Stimulated activated CD4-positive, alpha-beta T cell treated with anti-CD3 and anti-CD28 coated beads, Interleukin-4, amount 100 ng/mL, for 4 hours (primary cell): ENCODE measurements at places on chromosomes 1 and 21.

DNA sequence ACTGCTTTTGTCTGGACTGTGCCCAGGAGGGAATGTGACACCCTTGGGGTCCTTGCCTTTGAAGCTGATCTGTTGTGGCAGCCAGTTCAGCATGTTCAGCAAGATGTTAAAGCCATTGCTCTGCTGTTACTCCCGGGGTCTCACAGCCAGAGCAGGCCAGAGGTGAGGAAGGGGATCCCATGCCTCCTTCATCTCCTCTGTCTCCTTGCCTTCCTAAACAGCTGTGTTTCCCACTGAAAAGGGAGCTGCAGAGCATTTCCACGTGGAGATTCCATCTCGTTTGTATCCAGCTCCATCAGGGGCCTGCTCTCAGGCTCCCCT, 135.8 kb upstream of the COL6A1 start:
- DNase-seq = no peak

GRCh38 chr1:202579806-202580205, 130.4 kb downstream of the SYT2 start:
- no peak for DNase-seq

DNA sequence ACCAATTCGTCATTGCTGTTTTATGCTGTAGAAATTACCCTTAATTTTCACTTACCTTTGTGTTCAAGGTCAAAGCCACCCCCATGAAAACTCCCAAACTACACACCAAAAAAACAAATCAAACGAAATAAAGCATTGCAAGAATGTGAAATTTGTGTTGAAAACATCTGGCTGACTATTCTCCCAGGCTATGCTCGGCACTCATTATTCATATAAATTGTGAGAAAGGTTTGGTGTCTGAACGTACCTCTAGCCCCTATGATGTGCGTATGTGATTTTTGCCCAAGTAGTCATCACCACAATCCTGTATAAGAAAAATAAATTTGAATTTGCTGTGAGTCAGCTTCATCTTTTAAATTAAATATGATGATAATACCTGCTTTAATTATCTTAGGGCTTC, 34.9 kb downstream of the ADAMTS1 start:
- no peak for DNase-seq

- no peak for DNase-seq
Observed at GRCh38 chr1:10484521-10484920, 9.8 kb downstream of the PEX14 start.

DNA sequence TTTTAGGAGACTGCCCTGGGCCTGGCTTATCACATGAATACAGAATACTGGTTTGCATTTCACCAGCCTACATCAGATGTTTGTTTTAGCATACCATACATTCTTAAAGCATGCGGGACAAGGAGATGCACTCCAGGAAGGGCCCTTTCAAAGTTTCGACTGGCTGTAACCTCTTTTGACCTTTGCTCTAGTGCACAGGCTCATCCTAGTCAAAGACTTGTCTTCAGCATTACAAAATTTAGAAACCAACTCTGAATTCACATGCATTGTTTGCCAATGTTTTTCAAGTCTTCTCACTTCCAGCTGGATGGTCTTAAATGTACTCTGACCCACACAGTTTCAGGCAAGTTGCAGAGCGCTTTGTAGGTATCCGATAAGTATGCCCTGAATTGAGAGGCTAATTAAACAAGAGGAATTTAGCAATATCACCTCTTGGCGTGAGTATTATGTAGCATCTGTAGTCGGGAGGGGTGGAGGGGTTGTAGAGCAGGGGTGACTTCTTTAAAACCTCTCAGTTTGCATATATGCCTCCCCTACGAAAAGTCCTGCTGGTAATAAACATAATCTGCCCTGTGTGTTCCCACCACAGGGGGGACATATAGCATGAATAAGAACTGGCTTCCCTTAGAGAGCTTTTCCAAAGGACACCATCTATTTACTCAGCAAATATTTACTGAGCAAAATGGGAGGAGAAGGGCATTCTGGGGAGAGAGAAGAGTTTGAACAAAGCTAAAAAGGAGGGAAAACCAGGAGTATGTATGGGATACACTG, 24.4 kb upstream of the AHCYL1 start:
- DNase-seq = no peak

DNA sequence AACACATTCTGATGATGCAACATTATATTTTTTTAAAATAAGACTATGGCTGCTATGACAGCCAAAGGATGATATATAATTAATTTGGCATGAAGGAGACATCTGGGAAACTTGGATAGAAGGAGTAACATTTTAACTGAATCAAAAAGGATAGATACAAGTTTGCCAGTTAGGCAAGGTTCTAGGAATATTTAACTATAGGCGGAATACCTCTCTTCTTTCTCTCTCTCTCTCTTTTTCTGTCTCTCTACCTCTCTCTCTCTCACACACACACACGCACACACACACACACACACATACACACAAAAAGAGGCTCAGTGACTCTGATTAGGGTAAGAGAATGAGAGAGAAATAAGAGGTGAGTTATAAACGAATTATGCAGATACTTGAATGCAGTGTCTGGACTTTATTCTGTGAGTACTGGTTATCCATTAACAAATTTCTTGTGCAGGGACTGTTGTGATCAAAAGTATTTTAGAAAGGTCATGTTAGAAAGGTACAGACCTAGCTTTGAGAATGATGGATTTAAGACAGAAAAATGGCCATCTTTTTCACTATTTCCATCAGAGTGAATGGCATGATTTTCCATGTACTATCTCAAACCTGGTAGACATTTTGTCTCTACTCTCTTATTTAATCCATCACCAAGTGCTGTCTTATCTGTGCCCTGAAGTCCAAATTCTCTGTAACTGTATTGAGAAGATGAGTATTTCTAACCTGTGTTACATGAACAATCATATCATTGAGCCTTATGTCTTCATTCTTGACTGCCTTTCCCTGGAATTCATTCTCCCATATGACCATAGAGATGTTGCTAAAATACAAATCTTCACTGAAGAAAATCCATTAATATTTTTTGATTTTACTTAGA, 1106.9 kb upstream of the ADGRL4 start:
- DNase-seq = no peak

DNA sequence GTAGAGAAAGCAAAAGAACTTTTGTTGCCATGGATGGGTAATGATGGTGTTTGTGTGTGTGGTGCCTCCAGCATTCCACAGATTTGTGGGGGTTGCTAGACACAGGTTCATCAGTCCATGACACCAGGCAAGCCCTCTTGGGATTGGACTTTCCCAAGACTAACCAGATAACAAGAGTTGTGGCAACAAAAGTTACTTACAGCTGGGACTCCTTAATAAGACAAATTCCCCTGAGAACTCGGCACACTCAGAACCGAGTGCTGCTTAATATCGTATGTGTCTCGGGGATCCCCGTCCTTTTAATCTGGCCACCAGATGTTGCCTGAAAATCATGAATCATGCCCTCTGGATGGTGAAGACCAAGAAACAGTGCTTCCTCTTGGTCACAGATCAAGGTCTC, 193.3 kb downstream of the AJAP1 start:
- no peak for DNase-seq

DNA sequence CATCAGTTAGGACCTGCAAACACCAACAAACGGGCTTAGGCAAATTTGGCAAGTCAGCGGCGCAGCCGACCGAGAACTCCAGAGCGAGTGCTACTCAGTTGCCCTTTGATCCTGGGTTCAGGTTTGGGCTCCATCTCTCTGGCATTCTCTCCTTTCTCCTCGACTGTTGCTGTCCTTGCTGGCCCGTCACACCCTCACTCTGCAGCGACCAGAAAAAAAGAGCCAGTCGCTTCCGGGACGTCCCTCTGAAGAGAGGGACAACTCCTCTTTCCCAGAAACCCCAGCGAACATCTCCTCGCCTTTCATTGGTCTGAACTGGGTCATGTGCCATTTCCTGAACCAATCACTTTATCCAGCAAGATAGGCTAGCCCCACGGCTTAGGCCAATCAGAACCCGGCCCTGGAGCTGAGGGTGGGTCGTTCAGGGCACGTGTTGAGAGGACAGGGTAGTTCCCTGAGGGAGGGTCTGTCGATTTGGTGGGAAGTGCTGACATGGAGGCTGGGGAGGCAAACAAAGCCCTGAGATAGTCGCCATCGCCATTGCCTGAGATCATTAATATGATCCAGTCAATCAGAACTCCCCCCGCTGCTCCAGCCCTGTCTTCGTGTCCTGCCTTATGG, 113.7 kb downstream of the PTPRU start:
- DNase-seq = no peak

- no peak for DNase-seq
Observed at GRCh38 chr1:182410620-182411273, 10.3 kb upstream of the TEDDM1 start.

- DNase-seq = no peak
Observed at GRCh38 chr1:196510451-196510850, 97.8 kb downstream of the KCNT2 start.

- DNase-seq = no peak
Observed at GRCh38 chr1:50562106-50562505, 138.9 kb upstream of the DMRTA2 start.

DNA sequence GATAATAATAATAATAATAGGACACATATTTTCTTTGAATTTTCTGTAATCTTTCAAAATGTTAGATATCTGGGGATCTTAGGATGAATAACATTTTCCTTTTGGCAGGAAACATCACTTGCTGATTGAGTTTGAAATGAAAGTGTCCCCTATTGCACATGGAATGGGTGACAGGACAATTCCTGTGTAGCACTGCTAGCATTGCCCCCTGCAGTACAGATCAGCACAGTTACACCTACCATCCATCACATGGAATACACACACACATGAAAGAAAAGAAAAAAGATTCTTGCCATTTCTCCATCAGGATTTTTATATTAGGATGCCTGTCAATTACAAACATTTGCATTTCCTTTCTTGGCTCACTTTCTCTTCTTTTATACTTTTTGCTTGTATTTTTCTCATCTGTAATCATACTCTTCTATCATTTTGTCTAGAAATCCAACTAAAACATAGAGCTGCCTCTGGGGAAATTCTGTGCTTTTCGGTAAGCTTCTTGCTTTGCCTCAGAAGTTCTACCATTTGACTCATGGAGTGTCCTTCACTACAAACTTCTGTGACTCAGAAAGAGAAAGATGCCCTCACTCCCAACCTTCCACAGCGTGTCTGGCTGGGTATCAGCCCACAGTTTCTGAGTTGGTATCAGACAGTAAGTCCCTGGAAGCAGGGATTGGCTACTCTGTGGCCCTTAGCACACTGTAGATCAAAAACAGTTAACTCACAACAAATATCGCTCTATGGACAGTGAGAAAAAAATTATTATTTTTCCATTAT, 641.2 kb downstream of the PTPRC start:
- no peak for DNase-seq

DNA sequence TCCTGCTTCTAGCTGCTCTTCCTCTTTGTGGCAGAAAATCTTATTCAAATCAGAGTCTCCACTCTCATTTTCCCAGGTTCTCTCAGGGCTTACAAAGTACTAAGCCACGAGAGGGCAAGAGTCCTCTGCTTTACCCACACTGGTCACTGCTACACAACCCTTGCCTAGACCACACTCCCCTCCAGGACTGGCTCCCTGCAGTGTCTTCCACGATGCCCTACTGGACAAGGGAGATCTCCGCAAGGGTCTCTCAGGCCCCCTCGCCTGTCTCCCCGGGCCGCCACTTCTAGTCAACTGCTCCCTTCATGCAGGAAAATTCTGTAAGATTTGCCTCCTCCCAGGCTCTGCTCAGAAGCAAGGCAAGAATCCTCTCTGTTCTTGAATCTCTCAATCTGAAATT, 319.6 kb downstream of the RRAGC start:
- no peak for DNase-seq

DNA sequence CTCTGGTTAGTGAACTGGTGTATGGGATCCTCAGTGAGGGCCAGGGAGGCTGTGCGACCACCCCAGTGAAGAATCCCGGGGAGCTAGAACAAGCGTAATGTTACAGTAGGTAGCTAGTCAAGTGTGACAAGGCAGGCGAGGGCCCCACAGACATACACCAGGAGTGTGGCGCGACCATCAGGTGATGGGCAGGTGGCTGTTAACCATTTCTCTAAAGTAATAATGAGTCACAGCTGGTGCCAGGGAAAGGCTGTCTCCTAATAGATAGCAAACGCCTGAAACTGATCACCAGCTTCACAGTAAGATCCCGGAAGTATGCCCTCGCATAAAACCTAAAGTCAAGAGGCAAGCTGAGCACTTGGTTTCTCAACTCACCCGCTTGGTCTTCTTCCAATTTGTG, 40.5 kb upstream of the TARBP1 start:
- no peak for DNase-seq

DNA sequence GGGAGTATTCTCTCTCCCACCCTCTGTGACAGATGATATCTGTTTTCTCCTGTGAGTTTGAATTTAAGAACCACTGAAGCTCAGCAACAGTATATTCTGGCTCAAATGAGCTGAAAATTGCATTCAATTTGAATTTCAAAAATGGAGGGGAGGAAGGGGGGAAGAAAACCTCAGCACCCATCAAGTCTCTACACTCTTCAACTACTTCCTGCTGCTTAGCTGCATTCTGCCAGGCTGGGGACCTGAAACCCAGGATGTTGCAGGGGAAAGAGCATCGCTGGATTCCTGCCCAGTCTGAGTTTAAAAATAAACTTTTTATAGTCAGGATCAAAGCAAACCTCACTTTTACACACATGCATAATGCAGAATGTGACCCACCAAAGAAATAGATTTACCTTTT, 214.3 kb upstream of the ESRRG start:
- no peak for DNase-seq

DNA sequence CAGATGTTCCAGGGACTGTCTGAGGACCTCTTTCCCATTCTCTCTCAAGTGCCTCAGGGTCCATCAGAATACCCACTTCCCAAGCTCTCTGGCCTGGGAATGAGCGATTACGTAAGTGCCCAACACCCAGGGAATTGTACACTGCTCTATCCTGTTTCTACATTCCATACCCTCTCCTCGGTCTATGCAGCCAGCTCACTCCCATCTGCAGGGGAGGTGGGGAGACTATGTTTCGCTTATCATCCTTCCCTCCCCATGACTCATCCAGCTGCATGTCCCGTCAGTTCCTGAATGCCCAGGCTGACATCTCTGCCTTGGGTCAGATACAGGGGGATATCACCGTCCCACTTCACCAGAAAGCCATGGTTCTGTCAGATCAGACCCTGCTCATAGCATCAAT, 34.5 kb upstream of the CD1D start:
- no peak for DNase-seq

DNA sequence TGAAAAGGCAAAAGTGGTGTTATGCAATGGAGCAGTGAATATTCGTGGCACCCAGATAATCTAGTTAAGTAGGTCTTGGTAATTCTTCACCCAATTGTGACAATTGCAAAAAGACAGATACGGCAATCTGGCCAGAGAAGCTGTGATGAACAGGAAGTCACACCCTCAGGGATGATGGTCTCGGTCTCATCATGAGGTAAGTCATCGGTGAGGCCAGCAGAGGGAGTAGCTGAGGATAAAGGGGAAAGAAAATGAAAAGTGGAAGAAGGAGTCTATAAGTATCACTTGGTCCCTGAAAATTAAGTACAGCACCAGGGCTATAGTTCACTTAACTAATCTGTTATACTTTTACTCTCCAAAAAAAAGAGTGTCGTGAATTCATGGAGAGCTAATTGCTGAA, 258.8 kb upstream of the NCAM2 start:
- DNase-seq = no peak

- DNase-seq = no peak
Observed at GRCh38 chr1:60894130-60894529, 188.2 kb upstream of the NFIA start.

- DNase-seq = no peak
Observed at GRCh38 chr1:37509181-37509580, 5.4 kb downstream of the MEAF6 start.
